HT1080 (cell line): ENCODE measurements at places on chromosomes 11 and 22. TPM values are rescaled to one million over a fixed set of nuclear protein-coding genes. Genes with fewer than 3 reads are reported as not detected.

DNA sequence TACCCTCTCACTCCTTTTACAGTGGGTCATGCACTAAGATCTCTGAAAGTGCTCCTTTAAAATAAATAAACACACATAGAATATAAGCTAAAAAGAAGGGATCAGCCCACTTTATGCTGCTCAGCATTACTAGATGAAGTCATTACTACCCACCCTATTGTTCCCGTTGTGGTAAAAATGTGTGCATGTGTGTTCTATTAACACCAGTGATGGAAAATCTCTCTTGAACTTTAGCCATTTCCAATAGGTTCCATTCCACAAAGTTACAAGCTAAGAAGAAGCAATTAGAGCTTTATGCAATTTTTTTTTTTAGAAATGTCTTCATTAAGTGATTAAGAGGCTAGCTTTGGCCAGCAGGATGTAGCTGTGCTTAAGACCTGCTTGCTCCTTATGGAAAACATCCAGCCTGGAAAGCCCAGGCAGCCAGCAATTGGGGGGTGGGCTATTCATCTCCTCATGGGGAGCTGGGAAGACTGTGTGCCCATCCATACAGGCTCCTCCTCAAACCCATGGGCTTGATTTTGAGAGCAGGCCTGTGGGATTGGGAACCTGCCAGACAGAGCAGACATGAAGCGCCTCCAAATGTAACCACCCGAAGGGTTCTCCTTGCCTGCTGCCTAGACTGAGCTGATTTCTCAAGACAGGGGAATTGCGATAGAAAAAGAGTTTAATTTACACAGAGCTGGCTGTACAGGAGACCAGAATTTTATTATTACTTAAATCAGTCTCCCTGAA is 92.9 kb upstream of the PARVA start:
- DNase-seq: peak; percentile 87

- no peak for DNase-seq
These were observed 186.4 kb upstream of the ZBED5 start for GRCh38 chr11:11044137-11044855.

DNA sequence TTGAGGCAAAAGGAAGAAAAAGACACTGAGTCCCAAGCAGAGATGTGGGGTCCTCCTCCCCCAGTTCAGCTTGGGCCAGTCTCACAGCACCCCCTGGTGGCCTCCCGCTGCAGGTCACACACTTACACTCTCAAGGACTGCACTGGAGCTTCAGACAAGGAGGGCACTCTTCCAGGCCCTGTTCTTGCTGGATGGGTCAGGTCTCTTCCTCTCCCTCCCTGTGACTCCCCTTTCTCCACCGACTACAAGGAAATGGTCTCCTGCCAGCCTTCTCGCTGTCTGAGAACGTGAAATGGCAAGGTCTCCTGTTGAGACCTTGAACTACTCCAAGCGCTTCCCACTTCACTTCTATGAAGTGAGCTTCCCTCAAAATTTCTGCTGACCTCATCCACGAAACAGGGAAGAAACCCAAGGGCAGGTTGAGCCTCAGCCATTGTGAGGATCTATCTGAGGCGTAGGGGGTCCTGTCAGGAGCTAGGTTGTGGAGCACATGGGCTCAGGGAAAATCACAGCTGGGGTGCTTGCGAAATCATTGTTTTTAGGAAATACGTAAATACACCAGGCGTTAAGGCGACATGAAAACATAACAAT is 11.2 kb upstream of the IGLL1 start:
- peak; percentile 30 for DNase-seq

DNA sequence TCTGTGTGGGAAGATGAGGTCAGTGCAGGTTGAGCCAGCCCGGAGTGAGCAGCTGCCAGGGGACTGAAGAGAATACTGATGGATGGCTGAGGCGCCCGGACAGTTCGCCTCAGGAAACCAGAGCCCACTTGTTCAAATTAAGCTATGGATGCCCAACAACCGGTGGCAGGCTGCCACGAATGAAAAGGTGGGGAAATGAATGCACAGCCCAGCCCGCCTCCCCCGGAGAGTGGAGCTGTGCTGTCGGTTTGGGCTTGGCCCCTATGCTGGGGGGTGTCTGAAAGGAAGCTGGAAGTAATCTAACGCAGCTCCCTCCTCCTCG is 21.9 kb downstream of the HSPA8 start:
- no peak for DNase-seq

DNA sequence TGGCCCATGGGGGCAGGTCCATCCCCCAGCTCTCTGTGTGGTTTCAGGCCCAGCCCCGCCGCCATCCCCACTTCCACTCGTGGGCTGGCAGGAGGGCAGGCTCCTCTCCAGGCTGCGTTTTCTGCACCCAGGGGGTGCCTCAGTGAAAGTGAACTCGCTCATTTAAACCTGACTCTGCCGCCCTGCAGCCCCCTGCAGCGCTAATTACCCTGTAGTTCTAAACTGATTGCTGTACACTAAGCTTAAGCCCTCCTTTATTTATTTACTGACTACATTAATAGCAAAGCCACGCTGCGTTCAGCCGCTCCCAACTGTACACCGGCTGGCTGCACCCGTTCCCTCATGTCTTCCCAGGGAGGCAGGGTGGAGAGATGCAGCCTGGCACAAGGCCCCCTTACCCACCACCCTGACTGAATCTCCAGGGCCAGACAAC is 36.6 kb upstream of the NNMT start:
- no peak for DNase-seq

DNA sequence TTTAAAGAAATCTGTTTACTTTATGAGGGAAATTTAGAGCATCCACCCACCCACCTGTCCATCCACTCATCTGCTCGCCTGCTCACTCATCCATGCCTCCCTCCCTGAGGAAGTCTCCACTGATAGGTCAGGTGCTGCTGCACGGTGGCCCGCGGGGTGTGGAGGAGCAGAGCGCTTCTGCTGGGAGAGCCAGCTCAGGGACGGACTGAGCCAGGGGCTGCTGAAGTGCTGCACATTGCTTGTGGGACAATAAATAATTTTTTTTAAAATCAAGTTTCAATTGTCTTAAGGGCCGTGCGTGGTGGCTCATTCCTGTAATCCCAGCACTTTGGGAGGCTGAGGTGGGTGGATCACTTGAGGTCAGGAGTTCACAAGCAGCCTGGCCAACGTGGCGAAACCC is 148.9 kb downstream of the TBC1D22A start:
- no peak for DNase-seq

GRCh38 chr11:27525824-27526516 is 19.4 kb upstream of the LIN7C start:
- no peak for DNase-seq

DNA sequence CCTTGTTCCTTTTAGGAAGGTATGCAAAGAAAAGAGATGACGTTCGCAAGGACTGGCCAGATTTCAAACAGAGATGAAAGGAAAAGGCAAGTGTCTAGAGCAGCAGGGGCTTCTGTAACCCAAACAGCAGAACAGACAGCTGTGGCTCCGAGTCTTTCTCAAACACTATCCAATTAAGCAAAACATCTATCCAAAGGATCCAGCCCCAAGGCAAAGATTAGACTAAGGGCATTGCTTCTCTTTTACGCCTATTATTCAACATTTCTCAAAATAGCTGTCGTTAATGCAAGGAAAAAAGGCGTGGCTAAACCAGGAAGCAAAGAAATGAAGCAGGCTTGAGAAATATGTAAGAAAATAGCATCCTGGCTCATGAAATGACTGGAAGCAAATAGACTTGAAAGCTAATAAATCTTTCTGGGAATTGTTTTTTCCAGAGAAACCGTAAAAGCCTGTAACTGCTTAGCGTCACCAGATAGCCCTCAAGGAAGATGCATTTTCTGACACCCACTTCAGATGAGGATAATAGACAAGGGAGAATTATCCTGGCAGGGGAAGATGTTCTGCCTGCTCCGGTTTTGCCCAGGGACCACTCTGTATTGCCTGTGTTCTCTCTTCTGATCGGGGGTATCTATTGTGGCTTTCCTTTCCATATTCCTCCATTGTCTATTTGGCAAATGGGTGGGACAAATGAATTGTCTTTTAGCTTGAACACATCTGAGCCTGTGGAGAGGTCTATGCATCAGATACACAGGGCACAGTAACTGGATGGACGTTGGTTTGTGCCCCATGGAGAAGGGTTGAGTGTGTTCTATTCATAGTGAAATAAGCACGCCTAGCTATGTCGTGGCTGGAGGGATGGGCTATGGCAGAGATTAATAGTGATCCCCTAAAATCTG is 20.2 kb downstream of the C11orf96 start:
- no peak for DNase-seq

- no peak for DNase-seq
These were observed 35.7 kb upstream of the TLCD5 start for GRCh38 chr11:120289426-120289825.

DNA sequence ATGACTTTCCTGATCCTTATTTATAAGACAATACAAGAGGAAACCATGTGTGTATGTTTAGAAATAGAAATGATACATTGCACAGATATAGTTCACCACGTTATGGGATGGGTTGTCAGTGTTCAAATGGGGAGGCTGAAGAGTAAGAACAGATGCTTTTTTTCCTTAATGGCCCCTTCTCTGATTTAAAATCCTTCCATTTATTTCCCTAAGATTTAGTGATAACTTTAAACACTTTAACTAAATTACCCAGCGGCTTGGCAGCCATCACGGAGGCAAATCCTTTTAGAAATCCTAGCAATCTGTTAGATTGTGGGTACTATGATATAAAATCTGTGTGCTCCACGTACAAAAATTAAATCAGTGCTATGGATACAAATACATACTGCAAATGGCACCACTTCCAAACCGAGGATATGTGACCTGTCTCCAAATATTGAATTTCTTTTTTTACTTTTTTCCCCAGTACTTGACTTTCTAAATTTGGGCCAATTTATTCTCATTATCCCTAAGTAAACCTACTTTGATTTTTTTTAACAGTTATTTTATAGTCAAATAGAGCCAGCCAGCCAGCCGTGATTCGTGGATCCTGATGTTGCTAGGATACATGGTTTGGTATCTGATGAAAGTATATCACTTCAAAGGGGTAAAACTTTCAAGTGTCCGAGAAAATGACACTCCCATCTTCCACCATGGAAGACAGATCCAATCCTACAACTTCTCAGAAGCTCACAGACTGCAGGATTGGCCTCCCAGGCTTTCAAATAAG is 46.1 kb downstream of the BDNF start:
- DNase-seq: no peak

GRCh38 chr11:68302670-68303069 is 9.7 kb upstream of the LRP5 start:
- DNase-seq: peak; percentile 64

- no peak for DNase-seq
These were observed 11.3 kb upstream of the P2RY2 start for GRCh38 chr11:73206801-73207200.

Gene PIH1D2
- total RNA-seq: 1.3 TPM in 2 replicates

Gene LARGE2
- 0.23 TPM in 1 of 2 replicates, not detected in the other for total RNA-seq

Gene AMBRA1
- total RNA-seq: 15.3 and 17.2 TPM in 2 replicates

Gene B4GALNT4
- total RNA-seq: 3.0 and 8.1 TPM in 2 replicates

Gene PRR33
- total RNA-seq: not detected in 2 replicates
